ENCODE measurements at places on chromosomes 12 and 14.

GRCh38 chr12:47779301-47779942 lies 6.4 kb downstream of the SLC48A1 start:
- peak; percentile 75 for DNase-seq

DNA sequence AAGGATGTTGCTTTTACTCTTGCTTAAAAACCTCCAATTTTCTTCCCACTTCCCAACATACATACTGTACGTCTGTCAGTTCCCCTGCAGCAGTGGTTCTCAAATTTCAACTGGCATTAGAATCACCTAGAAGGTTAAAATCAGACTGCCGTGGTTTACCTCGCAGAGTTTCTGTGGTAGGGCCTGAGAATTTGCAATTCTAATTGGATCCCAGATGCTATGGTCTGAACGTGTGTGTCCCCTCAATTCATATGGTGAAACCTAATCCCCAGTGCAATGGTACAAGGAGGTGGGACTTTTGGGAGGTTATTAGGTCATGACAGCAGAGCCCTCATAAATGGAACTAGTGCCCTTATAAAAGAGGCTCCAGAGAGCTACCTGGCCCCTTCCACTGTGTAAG lies 226.9 kb downstream of the CRADD start:
- DNase-seq = no peak

- DNase-seq = no peak
Observed at GRCh38 chr14:75879031-75879430, 102.8 kb downstream of the TGFB3 start.

DNA sequence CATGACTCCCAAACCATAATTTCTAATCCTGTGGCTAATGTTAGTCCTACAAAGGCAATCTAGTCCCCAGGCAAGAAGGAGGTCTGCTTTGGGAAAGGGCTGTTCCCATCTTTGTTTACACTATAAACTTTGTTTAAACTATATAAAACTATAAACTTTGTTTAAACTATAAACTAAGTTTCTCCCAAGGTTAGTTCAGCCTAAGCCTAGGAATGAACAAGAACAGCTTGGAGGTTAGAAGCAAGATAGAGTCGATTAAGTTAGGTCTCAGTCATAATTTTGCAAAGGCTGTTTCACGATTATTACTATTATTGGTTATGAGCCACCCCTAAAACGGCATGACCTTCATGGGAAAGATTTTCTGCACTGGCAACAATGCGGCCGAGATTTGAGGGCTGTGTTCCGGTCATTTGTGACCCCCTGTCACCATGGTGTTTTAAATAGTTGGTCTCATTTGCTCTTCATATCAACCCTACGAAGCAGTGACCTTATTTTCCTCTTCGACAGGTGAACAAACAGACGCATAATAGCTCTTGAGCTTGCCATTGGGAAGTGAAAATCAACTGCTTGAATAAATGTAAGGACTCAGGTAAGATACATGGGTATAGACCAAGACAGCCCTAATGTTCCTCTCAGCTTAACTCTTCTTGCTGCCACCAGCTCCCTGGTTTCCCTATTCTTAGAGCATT lies 322.6 kb upstream of the TMEM132C start:
- peak; percentile 47 for DNase-seq

DNA sequence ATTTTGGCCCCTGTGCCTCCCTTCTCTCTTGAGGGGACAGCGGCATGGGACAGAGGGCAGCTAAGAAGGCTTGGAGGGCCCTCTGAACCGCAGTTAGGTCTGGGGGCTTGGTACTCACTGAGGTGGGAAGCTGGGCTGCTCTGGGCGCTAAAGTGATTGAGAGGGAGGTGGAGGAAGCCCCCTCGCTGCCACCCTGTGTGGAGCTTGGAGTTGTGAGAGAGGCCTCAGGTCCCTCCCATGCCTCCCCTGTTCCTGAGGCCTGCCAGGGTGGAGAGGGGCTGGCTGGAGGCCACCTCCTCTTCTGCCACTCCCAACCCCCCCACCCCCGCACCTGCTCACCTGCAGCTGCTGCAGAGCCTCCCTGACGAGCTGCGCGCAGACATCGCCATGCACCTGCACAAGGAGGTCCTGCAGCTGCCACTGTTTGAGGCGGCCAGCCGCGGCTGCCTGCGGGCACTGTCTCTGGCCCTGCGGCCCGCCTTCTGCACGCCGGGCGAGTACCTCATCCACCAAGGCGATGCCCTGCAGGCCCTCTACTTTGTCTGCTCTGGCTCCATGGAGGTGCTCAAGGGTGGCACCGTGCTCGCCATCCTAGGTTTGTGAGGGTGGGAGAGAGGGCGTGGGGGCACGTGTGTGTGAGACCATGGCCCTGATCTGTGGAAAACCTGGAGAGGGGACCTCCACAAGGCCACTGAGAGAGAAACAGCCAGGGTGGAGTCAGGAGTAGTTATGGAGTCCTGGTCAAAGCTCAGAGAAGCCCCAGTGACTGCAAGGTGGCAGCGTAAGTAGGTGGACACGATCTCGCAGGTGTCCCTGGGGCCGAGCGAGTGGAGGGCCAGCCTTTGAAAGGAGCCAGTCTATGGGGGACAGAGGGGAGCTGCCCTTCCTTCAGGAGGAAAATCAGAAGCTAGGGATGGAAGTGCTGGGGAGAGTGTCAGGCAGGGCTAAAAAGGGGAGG lies 11.2 kb downstream of the KCNH3 start:
- DNase-seq = peak; percentile 79

DNA sequence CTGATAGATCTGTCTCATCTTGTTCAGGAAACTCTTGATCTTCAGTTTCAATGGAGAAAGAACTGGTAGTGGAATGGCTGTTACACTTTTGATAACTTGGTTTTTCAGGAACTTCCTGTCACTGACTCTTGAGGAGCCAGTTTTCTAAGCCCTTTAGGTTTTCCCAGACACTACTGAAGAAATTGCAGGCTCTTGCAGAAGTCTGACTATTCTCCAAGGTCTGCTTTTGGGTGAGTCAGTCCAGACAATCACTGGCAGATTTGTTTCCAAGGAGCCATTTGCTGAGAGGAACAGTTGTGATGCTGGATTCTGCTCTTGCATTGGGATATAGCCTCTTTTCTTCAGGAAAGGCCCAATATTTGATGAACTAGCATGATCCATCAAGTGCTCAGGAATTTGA lies 468.0 kb downstream of the FUT8 start:
- no peak for DNase-seq

DNA sequence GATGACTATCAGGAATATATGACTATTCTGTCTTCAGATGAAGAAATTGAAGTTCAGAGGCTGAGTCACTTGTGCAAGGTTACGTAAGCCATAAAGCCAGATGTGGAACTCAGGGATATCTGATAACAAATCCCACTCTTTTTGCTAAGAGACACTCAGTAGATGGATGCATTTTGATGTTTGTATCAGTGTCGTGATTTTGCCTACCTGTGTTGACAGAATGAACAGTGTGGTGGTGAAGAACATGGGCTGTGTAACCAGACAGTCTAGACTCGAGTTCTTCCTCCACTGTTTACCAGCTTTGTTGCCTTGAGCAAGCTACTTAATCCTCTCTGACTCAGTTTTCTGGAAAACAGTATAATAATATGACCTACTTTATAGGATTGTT lies 93.9 kb downstream of the DAAM1 start:
- no peak for DNase-seq

DNA sequence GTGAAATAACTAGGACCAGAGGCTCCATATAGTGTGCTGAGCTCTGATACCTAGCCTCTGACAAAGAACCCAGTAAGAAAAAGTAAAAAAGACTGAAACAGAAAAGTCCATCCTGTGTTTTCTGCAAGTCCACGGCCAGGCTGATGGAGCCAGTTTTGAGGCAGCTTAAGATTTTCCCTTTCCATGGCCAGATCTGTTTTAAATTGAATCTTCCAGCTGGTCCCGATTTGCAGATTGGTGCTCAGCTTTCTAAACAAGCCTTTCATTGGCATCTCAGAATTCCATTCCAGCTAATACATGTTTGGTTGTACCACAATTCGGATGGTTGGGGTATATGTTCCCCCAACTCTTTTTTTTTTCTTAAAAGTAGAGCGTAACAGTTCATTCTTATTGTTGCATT lies 152.0 kb downstream of the DACT1 start:
- DNase-seq = no peak

DNA sequence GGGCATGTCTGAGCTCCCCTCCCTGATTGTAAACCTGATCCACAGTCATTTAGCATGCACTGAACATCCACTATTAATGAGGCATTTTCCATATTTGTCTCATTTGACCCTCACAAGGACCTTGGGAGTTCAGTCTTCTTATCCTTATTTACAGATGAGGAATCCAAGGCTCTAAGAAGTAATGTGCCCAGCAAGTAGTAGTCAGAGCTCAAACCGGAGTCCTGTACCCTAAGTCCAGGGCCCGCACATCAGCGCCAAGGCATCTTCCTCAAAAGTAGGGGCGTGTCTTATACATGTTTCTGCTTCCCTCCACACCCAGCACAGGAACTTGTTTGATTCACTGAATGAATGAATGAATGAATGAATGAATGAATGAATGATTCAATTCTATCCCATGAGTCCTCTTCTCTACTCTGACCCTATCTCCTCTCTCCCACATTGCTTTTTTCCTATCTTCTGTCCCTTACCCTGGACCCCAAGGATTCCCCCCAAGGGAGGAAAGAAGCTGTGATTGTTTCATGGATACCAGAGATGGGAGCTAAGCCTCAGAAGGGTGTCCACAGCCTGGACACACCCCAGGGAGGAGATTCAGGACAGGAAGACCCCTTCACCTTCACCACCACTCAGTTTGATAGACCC lies 21.8 kb upstream of the KRT8 start:
- no peak for DNase-seq

- DNase-seq = no peak
Observed at GRCh38 chr12:15505616-15506015, 183.3 kb downstream of the PTPRO start.

DNA sequence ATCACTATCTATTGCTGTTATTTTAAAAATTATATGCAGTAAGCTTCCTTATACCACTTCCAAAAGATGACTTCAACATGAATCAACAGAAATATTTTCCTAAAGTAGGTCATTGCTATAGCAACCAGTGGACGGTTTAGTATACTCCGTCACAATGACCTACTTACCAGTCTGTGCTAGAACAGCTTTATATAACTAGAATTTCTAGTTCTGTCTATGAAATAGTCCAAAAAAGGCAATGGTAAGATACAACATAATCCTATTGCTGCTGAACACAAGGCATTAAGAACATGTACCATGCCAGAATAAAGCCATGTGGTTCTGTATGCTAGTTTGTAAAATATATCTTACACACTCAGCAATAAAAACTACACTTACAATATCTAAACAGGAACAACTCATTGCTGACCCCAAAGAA lies 40.7 kb upstream of the MTERF2 start:
- DNase-seq = peak; percentile 80

Data from DMS153 (cell line).